ENCODE measurements at places on chromosomes 1 and 21.

GRCh38 chr1:156815307-156815826, 1.3 kb downstream of the SH2D2A start:
- peak; percentile 68 for DNase-seq

DNA sequence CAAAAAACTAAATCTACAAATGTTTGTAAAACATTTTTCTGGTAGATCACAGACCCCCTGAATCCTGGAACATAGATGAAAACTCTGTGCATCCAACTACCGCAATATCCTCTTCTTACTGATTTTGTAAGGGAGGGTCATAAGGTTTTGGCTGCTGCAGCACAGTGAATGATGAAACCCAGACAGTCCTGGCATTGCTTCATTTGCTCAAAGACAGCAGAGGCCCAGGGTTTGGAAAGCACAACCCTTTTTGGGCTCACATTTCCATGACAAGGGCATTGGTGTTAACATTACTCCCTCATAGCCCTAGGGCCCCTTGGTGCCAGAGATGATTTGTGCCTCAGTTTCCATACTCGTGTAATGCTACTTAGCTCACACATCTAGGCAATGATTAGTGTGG, 51.2 kb downstream of the PLXNA2 start:
- no peak for DNase-seq

- peak; percentile 83 for DNase-seq
Measured at GRCh38 chr1:230878591-230878990, 10.3 kb upstream of the C1orf198 start.

DNA sequence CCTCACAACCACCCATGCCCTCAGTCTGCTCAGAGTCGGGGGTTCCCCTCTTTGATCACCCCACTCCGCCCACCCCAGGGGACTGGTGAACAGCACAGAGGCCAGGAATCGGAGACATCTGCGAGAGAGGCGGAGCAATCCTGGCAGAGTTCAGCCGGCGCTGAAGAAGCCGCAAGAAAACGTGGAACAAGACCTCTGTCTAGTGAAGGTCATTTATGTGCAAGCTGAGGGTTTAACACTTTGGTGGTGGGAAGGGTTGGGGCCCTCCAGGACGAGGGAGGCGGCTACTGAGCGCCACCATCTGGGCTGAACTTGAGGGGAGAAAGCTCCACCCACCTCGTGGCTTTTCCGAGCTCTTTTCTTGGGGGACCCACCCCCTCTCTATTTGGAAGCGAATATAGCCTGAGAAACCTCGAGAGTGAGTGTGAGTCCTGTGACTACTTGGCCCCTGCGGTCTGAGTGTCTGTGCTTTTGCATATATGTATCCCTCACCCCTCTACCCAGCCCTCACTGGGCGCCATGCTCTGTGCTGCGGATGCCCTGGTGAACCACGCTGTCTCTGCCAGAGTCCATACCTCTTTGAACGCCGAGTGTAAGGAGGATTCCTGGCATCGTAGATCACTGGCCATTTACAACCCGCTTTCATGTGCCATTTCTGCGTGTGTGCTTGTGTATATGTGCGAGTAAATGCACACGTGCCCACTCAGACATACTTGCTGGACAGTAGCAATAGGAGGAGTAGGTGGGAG, 1.2 kb upstream of the EPHA10 start:
- DNase-seq, result no peak

- DNase-seq, result peak; percentile 75
Measured at GRCh38 chr1:66521721-66522365, 12.1 kb upstream of the SGIP1 start.

GRCh38 chr1:111441573-111442192, 7.4 kb downstream of the WDR77 start:
- DNase-seq, result peak; percentile 11

DNA sequence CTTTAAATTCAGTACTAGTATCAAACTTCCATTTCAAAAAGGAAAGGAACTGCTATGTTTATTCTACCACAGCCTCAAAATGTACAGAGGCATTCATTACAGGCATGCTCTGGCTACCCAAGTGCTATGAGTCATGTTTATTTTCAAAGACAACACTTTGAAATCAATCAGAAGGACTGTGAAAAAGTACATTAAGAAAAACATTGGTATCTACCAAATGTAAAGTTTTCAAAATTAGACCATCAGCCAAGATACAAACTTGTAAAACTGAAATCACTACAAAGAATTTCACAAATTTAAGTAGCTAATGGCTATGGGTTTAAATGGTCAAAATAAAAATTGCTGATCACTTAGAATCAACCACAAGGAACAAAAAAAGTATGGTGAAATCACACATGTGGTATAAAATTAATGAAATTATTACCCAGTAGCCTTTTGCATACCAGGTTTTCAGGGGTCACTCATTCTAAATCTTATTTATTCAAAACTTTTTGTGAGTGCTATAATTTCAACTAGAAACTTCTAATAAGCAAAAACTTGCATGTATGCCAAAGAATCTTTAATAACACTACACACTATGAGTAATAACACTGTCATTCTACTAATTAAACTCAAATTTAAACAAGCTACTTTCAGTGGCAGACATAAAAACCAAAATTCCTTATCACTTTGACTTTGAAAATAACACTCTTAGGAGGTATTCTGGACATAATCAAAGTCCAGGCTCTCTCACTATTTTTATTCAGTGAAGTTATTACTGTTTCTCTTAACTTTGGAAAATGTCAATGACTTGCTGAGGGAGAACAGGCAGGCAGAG, 49.2 kb downstream of the ENAH start:
- peak; percentile 82 for DNase-seq

DNA sequence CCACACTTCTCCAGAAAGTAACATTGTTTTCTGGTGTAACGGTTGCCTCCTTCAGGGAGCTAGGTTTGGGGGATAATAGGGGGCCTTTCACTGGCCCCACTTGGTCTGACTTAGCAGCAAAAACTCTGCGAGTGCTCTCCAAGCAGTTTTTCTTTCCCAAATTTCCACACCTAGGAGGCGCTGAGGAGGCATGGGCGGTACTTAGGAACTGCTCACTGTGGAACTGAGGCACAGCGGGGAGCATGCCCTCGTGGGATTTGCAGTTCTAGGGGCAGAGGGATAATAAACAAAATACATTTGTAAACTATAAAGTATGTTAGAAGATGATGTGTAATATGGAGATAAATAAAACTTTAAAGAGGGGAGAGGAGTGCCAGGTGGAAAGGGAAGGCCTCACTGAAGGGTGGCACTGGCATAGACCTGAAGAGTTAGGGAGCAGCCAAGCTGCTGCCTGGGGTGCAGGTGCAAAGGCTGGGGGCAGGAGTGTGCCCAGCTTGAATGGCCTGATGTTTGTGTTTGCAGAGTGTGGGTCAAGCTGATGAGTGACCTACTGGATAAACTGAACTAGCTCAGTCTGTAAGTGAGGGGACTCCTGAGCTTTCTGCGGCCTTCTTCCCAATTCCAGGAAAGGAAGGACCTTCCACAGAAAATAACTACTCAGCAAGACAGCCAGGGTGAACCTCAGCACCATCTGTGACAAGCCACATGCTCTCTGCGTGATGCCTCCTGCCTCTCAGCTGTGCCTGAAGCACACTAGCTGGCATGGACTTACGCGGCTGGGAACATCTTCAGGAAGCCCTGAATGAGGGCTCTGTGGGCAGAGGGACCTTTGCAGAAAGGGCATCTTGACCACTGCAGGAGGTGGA, 1.9 kb downstream of the EPHX1 start:
- DNase-seq, result no peak

GRCh38 chr21:35236090-35236489, 187.0 kb upstream of the RUNX1 start:
- no peak for DNase-seq

- DNase-seq, result no peak
Measured at GRCh38 chr1:154151311-154151710, 3.6 kb downstream of the NUP210L start.

GRCh38 chr1:13889495-13889894, 189.5 kb downstream of the PRDM2 start:
- DNase-seq, result no peak

- peak; percentile 81 for DNase-seq
Measured at GRCh38 chr1:200834383-200834782, 38.4 kb upstream of the GPR25 start.

All from fibroblast of skin of back (primary cell).